ENCODE measurements at places on chromosomes 3 and 15.

- DNase-seq, result no peak
Measured at GRCh38 chr3:149630806-149631205, 27.0 kb downstream of the WWTR1 start.

DNA sequence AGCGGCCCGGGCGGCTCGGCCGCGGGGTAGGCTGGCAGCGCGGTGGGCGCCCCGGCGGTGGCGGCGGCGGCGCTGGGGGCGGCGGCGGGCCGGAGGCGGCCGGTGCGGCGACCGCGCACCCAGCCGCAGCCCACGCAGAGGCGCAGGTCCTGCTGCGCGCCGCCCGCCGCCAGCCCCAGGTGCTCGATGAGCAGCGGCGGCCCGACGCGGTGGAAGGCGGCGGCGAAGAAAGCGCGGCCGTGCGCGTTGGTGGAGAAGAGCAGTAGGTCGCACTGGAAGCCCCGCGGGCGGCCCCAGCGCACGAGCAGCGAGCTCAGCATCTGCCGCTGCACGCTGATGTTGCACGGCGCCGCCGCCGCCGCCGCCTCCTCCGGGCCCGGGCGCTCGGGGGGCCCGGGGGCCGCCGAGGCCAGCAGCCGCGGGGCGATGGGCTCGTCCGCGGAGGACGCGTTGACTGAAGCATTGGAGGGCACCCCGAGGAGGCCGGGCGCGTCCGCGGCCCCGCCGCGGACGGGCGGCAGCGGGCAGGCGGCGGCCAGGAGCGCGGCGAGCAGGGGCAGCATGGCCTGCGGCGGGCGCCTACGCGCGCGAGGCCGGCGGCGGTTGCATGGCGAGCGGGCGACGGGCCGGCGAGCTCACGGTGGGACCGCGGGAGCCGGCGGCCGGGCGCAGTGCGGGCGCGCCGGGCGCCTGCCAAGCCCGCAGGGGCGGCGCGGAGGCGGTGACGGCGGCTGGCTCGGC, 452 bp downstream of the TMEM158 start:
- peak; percentile 68 for DNase-seq

GRCh38 chr3:129051871-129052340, 8.7 kb upstream of the GP9 start:
- DNase-seq, result peak; percentile 45

GRCh38 chr3:94372026-94372425, 309.2 kb downstream of the NSUN3 start:
- DNase-seq, result no peak

DNA sequence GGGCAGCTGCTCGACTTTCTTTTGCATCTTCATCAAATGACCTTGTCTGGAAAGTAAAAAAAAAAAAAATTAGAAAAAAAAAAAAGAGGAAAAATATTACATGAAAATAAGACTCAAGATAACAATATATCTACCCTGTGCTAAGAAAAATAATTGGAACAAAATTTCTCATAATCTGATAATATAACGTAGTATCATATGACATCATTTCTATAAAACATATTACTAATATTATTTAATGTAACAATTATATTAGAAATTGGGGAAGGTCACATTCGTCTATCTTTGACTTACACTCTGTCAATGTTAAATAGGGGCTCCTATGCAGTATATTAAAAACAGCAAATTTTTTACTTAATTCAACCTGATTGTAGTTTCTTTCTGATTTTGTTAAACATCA, 44.1 kb downstream of the INO80 start:
- no peak for DNase-seq

DNA sequence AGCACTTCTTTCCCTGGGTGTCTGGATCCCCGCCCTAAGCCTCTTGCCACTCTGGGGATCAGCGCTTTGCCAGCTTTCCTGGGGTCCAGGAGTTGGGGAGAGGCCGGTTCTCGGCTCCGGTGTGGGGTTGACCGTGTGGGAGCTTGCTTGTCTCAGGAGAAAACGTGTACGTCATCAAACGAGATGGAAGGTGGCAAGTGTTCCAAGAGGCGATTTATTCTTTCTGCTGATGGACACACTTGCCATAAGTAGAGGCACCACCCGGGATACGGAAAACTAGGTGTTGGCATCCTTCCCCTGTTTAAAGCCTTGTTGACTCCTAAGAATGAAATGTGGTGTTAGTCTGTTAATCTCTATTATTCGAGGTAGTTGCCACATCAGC, 295 bp downstream of the ZWILCH start:
- DNase-seq, result no peak

- peak; percentile 18 for DNase-seq
Measured at GRCh38 chr15:35705884-35706585, 160.1 kb upstream of the DPH6 start.

GRCh38 chr15:92797168-92798052, 102.7 kb upstream of the CHD2 start:
- DNase-seq, result peak; percentile 86

DNA sequence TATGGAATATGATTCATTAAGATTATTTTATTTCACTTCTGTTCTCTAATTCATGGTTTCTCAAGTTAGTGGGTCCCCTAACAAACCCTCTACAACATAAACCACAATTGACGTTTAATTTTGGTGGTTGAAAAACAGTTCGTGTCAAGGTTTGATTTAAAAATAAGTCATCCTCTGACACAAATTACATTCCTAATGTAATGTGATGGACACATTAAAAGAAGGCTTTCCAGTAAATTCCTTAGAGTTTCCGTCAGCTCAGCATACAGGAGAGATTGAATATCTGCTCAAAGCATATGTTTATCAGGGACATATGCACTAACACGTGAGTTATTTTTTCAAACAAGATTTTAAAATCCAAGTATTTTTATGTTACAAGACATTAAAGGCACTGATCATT, 626.5 kb upstream of the ADAMTS9 start:
- no peak for DNase-seq

DNA sequence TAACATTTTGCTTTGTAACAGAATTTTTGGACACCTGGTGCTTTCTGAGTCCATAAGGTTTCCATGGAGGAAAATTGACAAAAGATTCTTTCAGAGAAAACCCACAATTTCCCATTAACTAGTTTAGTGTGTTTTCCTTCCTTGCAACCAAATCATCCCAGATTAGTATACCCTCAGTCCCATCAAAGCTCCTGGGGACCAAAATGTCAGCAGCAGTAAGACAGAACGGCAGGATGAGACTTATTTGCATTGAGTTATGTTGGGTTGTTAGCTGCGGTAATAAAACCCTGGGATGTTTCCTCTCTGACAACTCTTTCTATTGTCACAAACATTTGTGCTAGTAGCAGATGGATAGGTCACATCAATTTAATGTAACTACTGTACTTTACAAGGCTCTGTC, 32.4 kb upstream of the VPS33B start:
- no peak for DNase-seq

- no peak for DNase-seq
Measured at GRCh38 chr3:43537225-43537624, 84.6 kb downstream of the ANO10 start.

GRCh38 chr3:124422805-124423204, 307.4 kb upstream of the UMPS start:
- no peak for DNase-seq

- no peak for DNase-seq
Measured at GRCh38 chr15:78797951-78798350, 13.3 kb downstream of the ADAMTS7 start.

DNA sequence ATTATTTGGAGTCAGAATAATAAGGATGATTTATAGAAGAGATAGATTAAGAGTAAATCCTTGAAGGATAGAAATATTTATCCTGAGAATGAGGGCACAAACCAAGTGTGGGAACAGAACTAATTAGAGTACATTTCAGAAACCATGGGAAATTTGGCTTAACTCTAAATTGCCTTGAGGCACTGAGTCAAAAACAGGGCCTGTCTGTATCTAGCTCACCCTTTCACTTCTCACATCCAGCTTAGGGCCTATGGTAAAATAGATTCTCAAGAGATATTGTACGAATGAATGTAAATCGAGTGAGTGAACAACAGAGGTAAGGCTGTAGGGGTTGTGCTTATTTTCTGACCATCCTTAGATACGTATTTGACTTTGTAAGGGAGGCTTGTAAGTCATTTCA, 586.1 kb upstream of the DPPA4 start:
- DNase-seq, result no peak

DNA sequence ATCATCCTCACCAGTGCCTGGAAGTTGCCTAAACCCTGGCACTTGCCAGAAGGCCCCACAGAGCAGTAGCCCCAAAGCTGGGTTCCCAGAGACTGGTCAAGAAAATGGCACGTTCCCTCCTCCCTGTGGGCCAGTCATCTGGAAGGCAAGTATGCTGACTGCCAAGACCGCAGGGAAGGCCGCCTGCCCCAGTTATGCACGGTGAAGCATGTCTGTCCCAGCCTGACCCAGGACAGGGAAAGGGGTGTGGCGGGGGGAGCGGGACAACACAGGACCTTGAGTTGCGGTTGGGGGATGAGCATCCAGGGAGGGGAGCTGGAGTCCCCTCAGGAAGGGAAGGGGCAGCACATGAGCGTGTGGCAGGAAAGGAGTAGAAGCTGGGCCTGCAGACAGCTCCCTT, 33.0 kb downstream of the RBPMS2 start:
- no peak for DNase-seq

- no peak for DNase-seq
Measured at GRCh38 chr3:162443376-162443775, 946.8 kb downstream of the OTOL1 start.

GRCh38 chr15:28113394-28114113, 14.4 kb upstream of the OCA2 start:
- DNase-seq, result no peak

DNA sequence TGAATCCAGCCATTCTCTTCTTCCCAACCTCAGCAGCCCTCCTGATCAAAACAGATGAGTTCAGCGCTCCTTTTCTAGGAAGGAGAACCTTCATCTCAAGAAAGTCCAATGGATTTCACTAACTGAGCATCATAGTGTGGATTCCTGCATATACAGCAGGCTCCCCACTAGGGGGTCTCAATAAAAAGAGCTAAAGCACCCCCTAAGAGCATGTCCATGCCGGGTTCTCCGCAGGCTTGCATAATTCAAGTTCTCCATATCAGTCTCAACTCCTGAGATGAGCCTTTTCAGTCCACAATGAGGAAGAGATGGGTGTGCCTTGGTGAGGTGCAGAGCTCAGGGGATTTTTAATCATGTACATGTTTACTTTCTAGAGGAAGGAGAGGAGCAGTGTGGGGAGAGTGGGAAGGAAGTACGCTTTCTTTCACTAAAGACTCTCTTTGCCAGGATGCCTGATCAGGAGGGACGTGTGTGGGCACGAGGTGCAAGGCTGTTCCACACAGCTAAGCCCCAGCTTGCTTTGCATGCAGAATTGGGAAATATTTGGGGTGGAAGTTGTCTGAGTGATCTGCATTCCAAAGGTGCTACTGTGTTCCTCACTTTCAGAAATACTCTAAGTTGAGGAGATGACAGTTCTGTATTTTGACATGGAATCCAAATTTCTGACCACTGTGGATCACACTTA, 563.5 kb downstream of the OCA2 start:
- DNase-seq, result no peak

- DNase-seq, result no peak
Measured at GRCh38 chr3:72563690-72564370, 284.4 kb downstream of the SHQ1 start.

GRCh38 chr3:10552631-10552943, 47.2 kb upstream of the ATP2B2 start:
- no peak for DNase-seq

GRCh38 chr15:57647071-57647790, 55.5 kb downstream of the MYZAP start:
- no peak for DNase-seq

DNA sequence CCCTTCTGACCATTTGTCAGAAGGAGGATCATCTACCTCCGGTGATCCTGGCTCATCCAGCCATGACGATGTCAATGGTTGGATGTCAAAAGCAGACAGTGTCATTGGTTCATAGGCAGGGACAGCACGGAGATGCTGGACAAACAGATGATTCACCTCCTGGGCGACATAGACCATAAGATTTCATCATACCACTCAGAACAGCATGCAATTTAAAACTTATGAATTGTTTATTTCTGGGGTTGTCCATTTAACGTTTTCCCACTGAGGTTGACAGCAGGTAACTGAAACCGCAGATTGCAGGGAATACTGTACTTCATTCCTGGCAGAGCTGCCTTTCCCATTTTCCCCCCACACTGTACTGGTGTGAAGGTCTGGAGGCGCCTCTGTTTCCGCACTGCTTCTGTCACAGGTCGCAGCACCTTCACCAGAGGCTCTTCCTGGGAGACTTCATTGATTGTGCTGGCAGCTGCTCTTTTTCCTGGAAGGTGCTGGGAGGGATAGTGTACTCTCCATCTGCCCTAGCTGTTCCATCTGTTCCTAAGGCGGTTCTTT, 32.5 kb upstream of the TMOD3 start:
- DNase-seq, result no peak

DNA sequence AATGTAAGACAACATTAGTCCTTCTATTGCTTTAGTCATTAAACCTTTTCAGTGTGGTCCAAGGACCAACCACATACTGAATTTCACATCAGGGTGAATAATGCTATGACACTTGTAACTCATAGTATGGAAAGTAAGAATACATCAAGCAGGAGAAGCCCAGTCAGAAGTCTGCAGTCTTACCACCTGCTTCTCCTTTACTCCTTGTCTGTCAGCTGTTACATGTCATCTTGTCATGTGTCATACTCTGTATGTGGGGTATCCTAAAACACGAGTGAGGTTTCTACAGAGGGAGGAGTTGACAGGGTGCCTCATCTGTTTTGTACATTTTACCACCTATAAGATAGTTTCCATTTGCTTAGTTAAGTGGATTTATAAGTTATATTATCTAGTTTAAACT, 32.8 kb upstream of the EID1 start:
- no peak for DNase-seq

DNA sequence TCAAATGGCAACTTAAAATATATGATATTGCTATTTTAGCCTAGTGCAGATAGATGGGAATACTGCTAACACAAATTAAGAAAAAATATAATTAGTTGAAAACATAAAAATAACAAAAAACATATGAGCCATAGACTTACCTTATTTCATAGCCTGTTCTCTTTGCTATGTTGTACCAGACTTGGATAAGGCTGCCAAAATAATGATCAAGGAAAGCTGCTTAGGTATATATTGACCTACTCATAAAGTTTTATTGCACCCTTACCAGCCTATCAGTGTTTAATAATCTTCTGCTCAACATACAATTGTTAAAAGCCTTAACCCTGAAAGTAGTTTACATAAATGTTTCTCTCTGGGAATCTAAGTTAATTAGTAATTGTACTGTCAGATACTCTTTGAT, at the start of gene SI:
Gene SI (minus strand): TSS at position 204 of the 400 bp plus-strand sequence. CDS start 2,484 bp downstream, outside the sequence.
- DNase-seq, result no peak

- DNase-seq, result no peak
Measured at GRCh38 chr3:105672996-105673395, 195.8 kb downstream of the CBLB start.

GRCh38 chr15:34252545-34252944, 27.7 kb downstream of the EMC4 start:
- DNase-seq, result no peak

GRCh38 chr15:80026754-80027153, 32.7 kb upstream of the ZFAND6 start:
- DNase-seq, result no peak

DNA sequence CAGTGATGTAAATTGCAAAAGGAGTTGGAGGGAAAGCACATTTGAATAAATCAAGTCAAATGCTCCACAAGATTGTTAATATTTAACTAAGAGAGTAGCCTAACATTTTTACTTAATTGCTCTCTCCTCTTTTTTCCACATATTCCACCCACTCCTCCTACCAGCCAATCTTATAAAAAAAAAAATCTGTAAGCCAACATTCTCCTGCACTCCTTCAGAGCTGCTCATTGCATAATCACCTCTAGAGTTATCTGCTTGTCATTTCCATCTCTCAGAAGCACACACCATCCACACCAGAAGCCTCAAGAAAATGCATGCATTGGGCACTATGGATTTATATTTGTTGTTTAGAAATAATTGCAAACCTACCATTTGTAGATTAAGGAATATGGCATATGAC, 64.1 kb downstream of the CADPS start:
- DNase-seq, result no peak
